ENCODE measurements at places on chromosomes 7 and 10. TPM values are rescaled to one million over a fixed set of nuclear protein-coding genes. Genes with fewer than 3 reads are reported as not detected.
A peak's percentile ranks its signal among the peaks of the same experiment; 100 is the strongest.

DNA sequence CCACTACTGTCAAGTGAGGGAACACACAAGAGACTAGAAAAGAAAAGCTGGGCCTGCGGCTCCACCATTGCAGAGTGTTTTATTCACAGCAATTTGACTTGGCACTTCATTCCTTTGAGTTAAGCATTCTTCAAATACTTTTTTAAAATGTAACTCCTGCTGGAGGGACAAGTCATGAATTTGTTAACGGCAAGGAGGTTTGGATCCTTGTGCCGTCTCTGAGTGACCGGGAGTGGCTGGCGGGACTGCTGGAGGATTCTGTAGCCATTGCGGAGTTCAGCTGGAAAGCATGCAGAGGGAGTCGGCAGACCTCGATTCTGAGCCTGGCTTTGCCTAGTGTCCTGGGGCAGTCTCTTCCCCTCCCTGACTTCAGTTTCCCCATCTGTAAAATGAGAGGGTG is 9.8 kb downstream of the HSPA12A start:
- no peak overlapping the region for H3K4me3 ChIP-seq
- H3K36me3 ChIP-seq = no peaks in the 10 kb centered on the region
- DNase-seq = no peak
- H3K27me3 ChIP-seq = no peaks in the 10 kb centered on the region
- H3K27ac ChIP-seq = no peak overlapping the region

GRCh38 chr10:114920459-114920858 is 17.5 kb upstream of the TRUB1 start:
- no peaks in the 10 kb centered on the region for H3K4me1 ChIP-seq
- peaks cover 5% of the 10 kb centered on the region for H3K27me3 ChIP-seq
- no peak overlapping the region for H3K4me3 ChIP-seq
- no peak overlapping the region for H3K27ac ChIP-seq

GRCh38 chr7:140594131-140594691 is 46.4 kb downstream of the DENND2A start:
- H3K4me3 ChIP-seq = no peak overlapping the region
- no peak overlapping the region for H3K27ac ChIP-seq
- DNase-seq = no peak
- no peaks in the 10 kb centered on the region for H3K27me3 ChIP-seq

DNA sequence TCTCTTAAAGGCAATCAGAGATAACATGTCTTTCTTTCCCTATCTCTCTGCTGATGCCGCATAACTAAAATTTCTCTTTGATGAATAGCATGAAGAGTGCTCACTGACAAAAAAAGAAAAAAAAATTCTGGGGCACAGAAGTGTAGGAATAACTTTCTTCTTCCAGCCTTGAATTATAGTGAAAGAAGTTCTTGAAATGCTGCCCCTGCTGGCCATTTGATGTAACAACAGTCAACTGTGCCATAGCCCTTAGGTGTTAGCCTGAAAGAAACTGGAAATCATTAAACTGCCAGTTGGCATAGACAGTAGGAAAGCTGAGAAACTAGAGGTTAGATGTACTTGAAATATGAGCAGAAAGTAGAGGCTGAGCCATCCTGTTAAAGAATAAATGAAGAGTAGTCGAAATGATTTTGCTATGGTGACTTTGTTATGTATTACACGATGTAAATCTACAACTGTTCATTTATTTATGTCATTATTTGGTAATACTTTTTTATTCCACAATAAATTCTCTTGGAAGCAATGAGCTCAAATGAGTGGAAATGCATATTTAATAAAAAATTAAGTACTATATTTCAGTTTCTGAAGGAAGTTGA is 48.3 kb upstream of the FAM171A1 start:
- H3K36me3 ChIP-seq = no peaks in the 10 kb centered on the region
- H3K27ac ChIP-seq = no peak overlapping the region
- H3K4me1 ChIP-seq = no peaks in the 10 kb centered on the region
- H3K27me3 ChIP-seq = no peaks in the 10 kb centered on the region

GRCh38 chr7:32893207-32893524 is 1.6 kb upstream of the KBTBD2 start:
- no peak for DNase-seq
- H3K4me3 ChIP-seq = no peak overlapping the region
- peaks cover 32% of the 10 kb centered on the region for H3K4me1 ChIP-seq
- H3K27me3 ChIP-seq = no peaks in the 10 kb centered on the region
- no peaks in the 10 kb centered on the region for H3K36me3 ChIP-seq
- H3K27ac ChIP-seq = peak overlapping the region; percentile 94

- H3K4me1 ChIP-seq = peaks cover 18% of the 10 kb centered on the region
- no peak for DNase-seq
- no peaks in the 10 kb centered on the region for H3K36me3 ChIP-seq
- peak overlapping the region; percentile 92 for H3K4me3 ChIP-seq
- H3K27me3 ChIP-seq = no peaks in the 10 kb centered on the region
Measured at GRCh38 chr7:129055294-129055816, 444 bp upstream of the TNPO3 start.

DNA sequence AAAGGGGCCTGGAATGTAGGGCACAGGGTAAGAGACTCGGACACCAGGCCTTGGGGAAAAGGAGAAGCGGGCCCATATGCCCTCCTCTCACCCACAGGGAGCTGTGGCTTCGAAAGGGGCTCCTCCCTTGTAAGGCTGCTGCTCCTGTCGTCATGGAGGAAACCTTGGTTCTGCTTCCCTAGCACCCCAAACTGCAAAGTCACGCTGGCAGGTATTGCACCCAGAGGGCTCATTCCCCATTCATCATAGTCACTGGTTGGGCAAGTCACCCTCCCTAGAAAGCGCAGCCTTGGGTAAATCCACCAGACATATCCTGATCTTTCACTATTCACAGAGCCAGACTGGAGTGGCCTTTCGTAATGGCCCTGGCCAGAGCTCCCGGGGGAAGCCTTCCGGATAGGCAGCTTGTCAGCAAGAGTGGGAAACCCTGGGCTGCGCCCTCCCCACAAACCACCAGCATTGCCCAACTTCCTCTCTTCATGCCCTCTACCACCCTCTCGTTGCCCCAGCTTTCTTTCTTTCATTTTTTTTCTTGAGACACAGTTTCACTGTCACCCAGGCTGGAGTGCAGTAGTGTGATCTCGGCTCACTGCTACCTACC is 121.0 kb downstream of the HIP1 start:
- peak; percentile 94 for DNase-seq
- peaks cover 29% of the 10 kb centered on the region for H3K4me1 ChIP-seq
- H3K27me3 ChIP-seq = no peaks in the 10 kb centered on the region
- H3K27ac ChIP-seq = peak overlapping the region; percentile 80

DNA sequence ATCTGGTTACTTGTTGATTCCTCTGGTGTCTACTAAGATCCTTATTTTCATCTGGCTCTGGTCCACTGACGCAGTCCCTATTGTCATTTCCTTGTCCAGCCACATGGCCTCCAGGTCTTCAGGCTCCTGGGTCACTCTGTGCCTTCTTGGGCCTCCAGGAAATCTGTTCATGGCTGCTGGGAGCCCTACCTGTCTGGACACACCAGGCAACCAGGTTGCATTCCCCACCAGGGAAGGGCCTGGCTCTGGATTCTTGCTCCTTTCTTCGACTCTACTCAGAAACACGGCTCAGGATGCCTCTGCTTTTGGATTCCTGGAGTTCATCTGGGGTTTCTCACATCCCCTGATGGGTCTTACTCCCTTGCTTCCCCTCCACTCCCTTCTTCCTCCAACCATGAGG is 8.0 kb upstream of the PPIF start:
- H3K4me1 ChIP-seq = no peaks in the 10 kb centered on the region
- H3K4me3 ChIP-seq = no peak overlapping the region
- H3K27ac ChIP-seq = no peak overlapping the region
- H3K36me3 ChIP-seq = no peaks in the 10 kb centered on the region

GRCh38 chr10:73413108-73413527 is 740 bp downstream of the ANXA7 start:
- H3K4me1 ChIP-seq = peaks cover 23% of the 10 kb centered on the region
- H3K4me3 ChIP-seq = peak overlapping the region; percentile 90
- no peak for DNase-seq

GRCh38 chr7:42194238-42194637 is 42.8 kb downstream of the GLI3 start:
- no peaks in the 10 kb centered on the region for H3K36me3 ChIP-seq
- H3K27ac ChIP-seq = no peak overlapping the region
- H3K4me3 ChIP-seq = no peak overlapping the region
- peaks cover 7% of the 10 kb centered on the region for H3K4me1 ChIP-seq

DNA sequence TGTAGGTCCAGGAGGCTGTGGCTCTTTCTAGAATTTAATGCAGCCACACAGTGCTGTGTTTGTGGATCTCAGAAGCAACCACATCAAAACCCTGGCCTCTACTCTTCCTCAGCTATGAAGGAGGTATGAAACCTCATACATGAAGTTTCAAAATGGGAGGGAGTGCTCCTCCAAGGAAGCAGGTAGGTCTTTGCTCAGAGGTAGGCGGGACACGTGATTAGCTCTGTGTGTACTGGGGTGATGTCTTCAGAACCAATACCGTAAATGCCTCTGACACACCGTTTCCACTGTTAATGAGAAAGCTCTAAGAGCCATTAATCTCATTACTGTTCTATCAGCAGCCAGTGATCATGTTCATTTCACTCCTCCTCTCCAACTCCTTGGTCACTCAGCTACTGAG is 126.1 kb downstream of the PLXNA4 start:
- no peaks in the 10 kb centered on the region for H3K27me3 ChIP-seq
- H3K4me1 ChIP-seq = no peaks in the 10 kb centered on the region
- no peak overlapping the region for H3K4me3 ChIP-seq
- DNase-seq = no peak
- H3K36me3 ChIP-seq = no peaks in the 10 kb centered on the region
- H3K27ac ChIP-seq = no peak overlapping the region

DNA sequence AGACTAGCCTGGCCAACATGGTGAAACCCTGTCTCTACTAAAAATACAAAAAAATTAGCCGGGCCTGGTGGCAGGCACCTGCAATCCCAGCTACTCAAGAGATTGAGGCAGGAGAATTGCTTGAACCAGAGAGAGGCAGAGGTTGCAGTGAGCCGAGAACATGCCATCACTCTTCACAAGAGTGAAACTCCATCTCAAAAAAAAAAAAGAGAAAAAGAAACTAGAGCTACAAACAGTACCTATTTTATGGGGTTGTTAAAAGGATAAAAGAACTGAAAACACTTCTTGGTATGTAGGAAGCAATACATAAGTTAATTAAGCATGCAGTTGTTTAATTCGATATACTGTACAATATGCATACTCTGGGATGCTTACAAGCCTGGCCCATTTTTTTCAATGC is 216.9 kb downstream of the SORCS1 start:
- H3K27ac ChIP-seq = no peak overlapping the region
- no peaks in the 10 kb centered on the region for H3K36me3 ChIP-seq
- no peak overlapping the region for H3K4me3 ChIP-seq
- H3K27me3 ChIP-seq = no peaks in the 10 kb centered on the region

DNA sequence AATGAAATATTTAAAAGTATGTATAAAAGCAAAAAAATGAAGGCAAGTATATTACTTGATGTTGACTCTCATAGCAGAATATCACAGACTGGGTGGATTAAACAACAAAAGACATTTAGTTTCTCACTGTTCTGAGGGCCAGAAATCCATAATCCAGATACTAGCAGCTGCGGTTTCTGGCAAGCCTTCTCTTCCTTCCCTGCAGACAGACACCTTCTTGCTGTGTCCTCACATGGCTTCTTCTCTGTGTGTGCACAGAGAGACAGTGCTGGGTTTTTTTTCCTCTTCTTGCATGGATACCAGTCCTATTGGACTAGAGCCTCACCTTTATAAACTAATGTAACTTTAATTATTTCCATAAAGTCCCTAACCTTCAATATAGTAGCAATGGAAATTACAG is 127.9 kb upstream of the AKR1E2 start:
- no peaks in the 10 kb centered on the region for H3K36me3 ChIP-seq
- no peak overlapping the region for H3K27ac ChIP-seq
- no peak for DNase-seq
- no peak overlapping the region for H3K4me3 ChIP-seq
- no peaks in the 10 kb centered on the region for H3K4me1 ChIP-seq
- no peaks in the 10 kb centered on the region for H3K27me3 ChIP-seq

DNA sequence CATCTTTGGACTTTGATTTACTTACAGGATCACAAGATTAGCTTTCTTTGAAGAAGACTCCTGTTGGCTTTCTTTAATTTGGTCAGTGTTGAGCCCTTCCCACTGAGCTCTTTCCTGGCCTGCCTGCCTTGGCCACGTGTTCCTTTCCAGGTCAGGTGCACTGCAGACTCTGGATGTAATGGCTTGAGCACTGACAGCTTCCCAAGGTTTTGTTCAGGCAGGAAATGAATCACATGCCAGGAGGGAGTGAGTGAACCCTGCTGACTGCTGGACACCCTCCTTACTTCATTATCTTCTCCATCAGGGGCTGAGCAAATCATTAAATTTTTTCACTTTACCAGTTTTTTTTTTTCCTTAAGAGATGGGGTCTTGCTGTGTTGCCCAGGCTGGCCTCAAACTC is 29.8 kb downstream of the SNX10 start:
- H3K36me3 ChIP-seq = no peaks in the 10 kb centered on the region
- no peaks in the 10 kb centered on the region for H3K27me3 ChIP-seq
- no peak overlapping the region for H3K4me3 ChIP-seq
- no peak overlapping the region for H3K27ac ChIP-seq
- H3K4me1 ChIP-seq = no peaks in the 10 kb centered on the region

GRCh38 chr10:119853574-119853973 is 19.1 kb downstream of the MCMBP start:
- H3K36me3 ChIP-seq = peaks cover 85% of the 10 kb centered on the region
- H3K27me3 ChIP-seq = no peaks in the 10 kb centered on the region
- H3K27ac ChIP-seq = no peak overlapping the region
- DNase-seq = no peak
- H3K4me1 ChIP-seq = no peaks in the 10 kb centered on the region
- no peak overlapping the region for H3K4me3 ChIP-seq

- no peaks in the 10 kb centered on the region for H3K36me3 ChIP-seq
- H3K4me3 ChIP-seq = no peak overlapping the region
- DNase-seq = no peak
- no peaks in the 10 kb centered on the region for H3K27me3 ChIP-seq
Measured at GRCh38 chr7:31373337-31374289, 33.1 kb upstream of the NEUROD6 start.

DNA sequence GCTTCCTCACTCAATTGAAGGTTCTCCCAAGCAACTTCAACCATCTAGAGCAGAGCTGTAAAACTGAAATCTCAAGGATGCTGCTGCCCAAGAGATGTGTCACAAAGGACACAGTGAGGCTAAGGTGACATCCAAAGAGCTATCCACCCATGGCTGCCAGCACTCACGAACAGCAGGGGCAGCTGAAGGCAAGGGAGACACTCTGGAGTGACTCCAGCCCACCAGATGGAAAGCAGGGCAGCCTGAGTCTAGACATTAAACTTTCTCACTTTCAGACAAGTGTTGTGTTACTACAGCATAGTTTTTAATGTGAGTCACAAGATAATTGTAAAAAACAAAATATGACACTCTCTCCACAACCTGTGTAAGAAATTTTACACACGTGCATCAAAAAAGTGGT is 113.5 kb downstream of the LARP4B start:
- no peak overlapping the region for H3K4me3 ChIP-seq
- H3K4me1 ChIP-seq = peaks cover 16% of the 10 kb centered on the region
- no peaks in the 10 kb centered on the region for H3K27me3 ChIP-seq

DNA sequence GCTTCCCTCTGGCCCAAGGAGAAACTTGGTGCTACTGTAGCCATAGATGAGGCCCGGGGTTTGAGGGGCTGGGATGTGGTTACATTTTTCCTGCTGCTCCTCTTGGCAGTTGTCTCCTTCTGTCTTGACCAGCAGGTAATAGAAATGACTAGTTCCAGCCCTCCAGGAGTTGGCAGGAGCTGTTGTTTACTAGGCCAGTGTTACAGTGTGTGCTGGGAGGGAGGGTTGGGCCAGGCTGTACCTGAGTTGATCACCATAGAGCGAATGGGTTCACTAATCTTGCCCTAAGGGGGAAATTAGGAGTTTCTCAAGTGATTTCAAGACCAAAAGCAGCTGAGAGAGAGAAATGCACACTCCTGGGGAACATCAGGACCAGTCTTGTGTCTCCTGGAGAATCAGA is 34.9 kb downstream of the PAX2 start:
- H3K4me3 ChIP-seq = no peak overlapping the region
- no peak overlapping the region for H3K27ac ChIP-seq
- peaks cover 17% of the 10 kb centered on the region for H3K27me3 ChIP-seq
- no peak for DNase-seq
- no peaks in the 10 kb centered on the region for H3K4me1 ChIP-seq

Gene SFRP4
- total RNA-seq = 6.7 TPM

Gene CABCOCO1
- total RNA-seq = not detected

Gene PTF1A
- total RNA-seq = not detected

All from upper lobe of right lung (tissue), 1 donor.